ENCODE measurements at places on chromosomes 12 and 14.

DNA sequence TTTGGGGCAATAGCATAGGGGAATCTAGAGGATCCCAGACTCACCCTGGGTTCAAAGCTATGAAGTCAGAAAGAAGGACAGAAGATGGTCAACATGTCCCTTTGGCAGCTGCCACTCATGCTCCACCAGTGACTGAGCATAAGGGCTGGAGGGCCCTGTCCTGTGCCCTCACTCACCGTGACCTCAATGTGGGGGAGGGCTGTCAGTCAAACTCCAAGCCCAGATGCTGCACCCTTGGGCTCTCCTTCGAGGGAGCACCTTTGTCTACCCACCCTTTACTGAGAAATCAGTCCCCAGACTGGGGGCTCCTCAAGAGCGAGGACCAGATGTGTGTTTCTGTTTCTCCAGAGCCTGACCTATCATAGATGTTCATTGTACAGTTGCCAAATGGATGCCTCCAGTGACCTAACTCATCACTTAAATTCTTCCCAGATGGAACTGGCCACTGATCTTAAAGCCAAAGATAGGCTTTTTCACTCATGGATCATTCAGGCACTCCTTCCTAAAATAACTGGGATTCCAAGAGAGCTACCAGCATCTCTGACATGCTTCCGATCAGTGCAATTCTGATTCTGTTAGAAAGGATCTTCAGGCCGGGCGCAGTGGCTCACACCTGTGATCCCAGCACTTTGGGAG is 27.2 kb upstream of the VSX2 start:
- no peak for DNase-seq

GRCh38 chr12:124939079-124939420 is 24.6 kb upstream of the UBC start:
- no peak for DNase-seq

DNA sequence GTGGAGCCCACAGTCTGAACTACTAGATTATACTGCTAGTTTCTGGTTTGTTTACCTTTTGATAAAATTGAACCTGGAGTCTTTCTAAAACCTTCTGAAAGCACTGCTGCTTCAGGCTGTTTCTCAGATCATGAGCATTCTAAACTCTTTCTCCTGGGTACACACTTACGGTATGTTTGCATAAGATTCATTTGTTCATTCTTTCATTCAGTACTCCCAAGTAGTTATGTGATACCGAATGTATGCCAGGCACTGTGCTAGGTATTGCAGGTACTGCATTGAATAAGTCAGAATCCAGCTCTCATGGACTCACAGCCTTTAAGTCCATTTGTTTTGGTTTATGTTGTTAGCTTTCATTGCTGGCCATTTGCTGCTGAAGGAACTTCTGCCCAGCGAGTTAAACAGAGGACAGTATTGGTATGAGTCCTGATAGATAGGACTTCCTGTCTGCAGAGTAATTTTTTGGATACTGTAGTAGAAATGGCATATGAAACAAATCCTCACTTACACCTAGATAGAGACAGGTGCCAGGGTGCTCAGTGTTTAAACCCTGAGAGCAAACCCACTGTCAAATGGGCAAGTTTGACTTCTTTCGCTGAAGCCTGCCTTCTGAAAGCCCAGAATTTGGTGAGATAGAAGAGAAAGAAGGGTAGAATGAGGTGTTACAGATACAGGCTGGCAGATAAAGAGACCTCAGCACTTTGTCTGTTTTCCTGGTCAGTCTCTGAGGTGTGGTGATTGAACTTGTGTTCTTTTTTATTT is 2.1 kb downstream of the SUSD6 start:
- DNase-seq = no peak

DNA sequence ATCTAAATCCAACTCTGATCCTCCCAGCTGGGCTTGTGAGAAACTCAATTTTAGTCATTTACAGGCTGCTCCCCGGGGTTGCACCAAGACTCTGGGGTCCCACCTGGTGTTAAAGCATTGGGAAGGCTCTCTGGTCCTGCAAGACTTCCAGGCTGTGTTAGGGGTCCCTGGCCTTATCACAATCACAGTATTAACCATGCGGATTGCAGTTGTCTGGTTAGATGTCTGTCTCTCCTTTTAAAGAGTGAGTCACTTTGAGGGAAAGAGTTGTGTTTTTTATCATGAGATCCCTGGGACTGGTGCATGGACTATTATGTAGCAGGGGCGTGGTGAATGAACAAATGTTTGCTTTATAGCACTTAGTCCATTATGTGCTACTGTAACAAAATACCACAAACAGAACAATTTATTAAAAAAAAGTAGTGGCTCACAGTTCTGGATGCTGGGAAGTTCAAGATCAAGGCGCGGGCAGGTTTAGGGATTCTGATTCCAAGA is 531.4 kb downstream of the FUT8 start:
- no peak for DNase-seq

- no peak for DNase-seq
Observed at GRCh38 chr12:86257134-86257533, 943 bp upstream of the MGAT4C start.

GRCh38 chr14:68147303-68147702 is 327.7 kb downstream of the RAD51B start:
- DNase-seq = no peak

- DNase-seq = no peak
Observed at GRCh38 chr12:106139422-106140171, 843 bp upstream of the NUAK1 start.

DNA sequence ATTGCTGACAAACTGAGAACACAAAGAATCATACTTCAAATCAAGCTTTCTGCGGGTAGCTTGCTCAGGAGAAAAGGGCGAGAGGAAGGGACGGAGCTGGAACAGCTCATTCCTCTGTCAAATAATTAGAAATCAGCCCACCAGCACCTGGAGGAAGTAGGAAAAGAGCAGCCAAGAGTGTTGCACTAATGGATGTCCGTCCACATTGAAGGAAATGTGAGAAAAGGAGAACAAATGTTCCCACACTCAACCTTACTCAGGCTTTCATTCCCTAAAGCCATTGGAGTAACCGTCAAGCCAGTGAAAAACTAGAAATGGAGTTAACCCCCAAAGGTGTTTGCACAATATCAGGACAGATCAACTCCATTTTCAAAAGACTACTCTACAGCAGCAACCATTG is 233.0 kb upstream of the PRKD1 start:
- DNase-seq = no peak

- DNase-seq = no peak
Observed at GRCh38 chr14:51533872-51534553, 117.7 kb upstream of the FRMD6 start.

All from NCI-H187 treated with DMSO at 0.1 percent for 48 hours (cell line).